Naive thymus-derived CD8-positive, alpha-beta T cell (primary cell): ENCODE measurements at places on chromosomes 5 and 9.

DNA sequence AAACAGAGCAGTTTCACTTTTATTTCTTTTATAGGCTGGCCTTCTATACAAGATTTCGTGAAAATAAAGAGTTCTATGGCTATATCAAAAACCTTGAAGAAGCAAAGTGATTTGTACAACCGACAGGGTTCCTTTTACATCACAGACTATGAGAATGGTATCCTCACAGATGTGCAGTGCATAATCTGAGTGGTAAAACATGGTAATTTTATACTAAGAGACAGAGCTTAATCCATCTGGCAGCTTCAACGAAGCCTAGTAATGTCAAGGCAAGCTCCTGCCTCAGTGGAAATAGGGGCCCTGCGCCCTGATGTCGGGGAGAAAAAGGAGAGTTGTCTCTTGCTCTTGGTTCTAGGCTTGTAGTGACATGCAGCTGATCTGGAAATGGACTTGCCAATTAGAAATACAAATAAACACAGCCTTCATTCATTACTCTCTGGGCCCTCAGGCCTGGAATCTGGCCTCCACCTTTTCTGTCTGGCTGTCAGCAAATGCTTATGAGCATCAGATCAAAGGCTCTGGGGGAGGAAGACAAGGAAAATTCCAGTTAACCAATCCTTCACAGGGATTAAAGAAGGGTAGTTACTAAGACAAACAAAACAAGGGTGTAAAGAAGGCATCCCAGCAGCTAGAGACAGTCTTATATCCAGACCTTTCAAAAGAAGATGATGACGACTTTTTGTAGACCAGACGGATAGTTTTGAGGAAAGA is 33.6 kb upstream of the TRIM32 start:
- no peak for DNase-seq

DNA sequence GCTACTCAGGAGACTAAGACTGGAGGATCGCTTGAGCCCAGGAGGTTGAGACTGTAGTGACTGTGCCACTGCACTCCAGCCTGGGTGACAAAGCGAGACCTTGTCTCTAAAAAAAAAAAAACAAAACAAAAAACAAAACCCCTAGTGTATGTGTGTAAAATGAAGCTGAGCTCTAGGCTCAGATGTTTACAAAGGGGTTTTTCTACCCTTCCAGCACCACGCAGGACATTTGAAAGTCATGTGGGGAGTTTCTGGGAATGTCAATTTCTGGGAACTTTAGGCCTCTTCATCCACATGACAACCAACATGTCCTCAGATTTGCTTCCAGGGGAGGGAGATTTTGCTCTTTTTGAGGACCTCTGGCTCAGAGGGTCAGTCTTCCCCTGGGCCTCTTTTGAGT is 42.4 kb upstream of the AIF1L start:
- DNase-seq, result no peak

- DNase-seq, result no peak
Observed at GRCh38 chr5:171569065-171569712, 149.7 kb downstream of the FGF18 start.

DNA sequence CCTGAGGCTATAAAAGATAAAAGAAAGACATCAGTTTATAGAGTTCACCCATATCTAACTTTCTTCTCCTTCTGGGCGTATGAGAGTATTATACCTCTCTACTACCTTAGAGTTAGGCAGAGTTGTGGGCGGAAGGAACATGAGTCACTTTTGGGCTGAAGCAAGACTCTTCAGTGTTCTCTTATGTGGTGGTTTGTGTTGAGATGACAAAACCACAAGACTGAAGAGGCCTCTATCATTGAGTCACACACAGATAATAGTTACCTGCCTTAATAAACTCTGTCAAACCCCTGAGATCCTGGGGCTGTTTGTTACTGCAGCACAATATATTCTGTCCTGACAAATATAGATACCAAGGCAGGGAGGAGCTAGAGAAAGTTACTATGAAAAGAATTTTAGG is 184.2 kb downstream of the EFNA5 start:
- DNase-seq, result no peak

GRCh38 chr9:133627341-133627740 is 8.8 kb upstream of the DBH start:
- no peak for DNase-seq

- DNase-seq, result no peak
Observed at GRCh38 chr9:107940616-107941595, 451.3 kb upstream of the KLF4 start.

DNA sequence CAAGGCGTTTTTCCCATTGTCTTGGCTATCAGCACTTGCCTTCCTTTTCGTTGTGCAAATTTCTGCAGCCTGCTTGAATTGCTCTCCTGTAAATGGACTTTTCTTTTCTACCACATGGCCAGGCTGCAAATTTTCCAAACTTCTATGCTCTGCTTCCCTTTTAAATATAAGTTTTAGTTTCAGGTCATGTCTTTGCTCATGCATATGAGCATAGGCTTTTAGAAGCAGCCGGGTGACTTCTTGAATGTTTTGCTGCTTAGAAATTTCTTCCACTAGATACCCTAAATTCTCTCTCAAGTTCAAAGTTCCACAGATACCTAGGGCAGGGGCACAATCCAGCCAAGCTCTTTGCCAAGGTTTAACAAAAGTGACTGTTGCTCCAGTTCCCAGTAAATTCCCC is 22.4 kb upstream of the PTPDC1 start:
- DNase-seq, result no peak

- no peak for DNase-seq
Observed at GRCh38 chr9:3903906-3904305, 378.1 kb upstream of the RFX3 start.

DNA sequence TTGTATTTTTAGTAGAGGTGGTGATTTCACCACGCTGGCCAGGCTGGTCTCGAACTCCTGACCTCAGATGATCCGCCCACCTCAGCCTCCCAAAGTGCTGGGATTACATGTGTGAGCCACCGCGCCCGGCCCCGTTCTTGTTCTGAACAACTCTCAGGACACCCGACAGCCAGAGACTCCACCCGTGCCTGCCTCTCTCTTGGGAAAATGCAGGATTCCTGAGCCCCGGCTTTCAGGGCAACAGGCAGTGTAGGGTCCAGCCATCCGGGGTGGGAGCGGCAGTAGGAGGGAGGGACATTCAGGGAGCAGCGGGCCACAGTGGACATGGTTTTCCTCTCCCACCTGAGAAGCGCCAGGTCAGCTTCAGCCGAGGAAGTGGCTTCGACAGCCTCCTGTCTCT is 34.4 kb downstream of the NCS1 start:
- no peak for DNase-seq

GRCh38 chr5:35138232-35138631 is 90.5 kb upstream of the AGXT2 start:
- DNase-seq, result no peak

DNA sequence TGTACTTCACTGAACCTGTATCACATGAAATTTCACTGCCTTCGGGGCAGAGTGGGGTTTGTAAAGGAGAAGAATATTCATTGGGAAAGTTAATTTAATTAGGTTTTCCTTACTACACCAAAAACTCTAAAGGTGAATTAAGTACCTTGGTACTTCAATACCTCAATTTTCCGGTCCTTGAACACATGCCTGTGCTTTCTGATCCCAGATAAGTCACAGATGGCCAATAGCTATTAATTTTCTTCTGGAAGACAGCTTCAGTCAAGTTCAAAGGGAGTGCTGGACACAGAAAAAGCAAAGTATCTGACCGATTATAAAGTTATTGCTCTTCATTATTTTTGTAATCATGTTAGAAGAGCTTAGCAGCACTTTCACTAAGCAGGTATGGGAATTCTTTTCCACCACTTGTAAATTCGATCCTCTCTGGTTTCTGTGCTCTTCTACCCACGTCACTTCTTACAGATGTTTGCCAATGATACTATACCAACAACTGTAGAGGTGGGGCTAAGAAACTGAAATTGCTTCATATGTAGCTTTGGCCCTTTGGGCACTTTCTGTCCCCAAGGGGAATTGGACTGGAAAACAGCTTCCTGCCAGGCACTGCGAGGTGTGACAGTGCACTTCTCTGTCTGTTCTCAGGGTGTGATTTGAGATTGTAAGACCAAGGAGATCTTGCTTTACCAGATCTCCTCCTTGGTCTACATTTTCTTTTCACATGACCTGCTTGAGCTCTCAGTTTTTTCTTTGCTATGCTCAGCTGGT is 164.0 kb downstream of the CCDC192 start:
- no peak for DNase-seq

GRCh38 chr5:142984525-142984924 is 214.3 kb downstream of the ARHGAP26 start:
- no peak for DNase-seq

GRCh38 chr9:109164042-109164441 is 3.0 kb downstream of the FRRS1L start:
- no peak for DNase-seq

- no peak for DNase-seq
Observed at GRCh38 chr5:74257060-74257527, 383.4 kb downstream of the ENC1 start.

DNA sequence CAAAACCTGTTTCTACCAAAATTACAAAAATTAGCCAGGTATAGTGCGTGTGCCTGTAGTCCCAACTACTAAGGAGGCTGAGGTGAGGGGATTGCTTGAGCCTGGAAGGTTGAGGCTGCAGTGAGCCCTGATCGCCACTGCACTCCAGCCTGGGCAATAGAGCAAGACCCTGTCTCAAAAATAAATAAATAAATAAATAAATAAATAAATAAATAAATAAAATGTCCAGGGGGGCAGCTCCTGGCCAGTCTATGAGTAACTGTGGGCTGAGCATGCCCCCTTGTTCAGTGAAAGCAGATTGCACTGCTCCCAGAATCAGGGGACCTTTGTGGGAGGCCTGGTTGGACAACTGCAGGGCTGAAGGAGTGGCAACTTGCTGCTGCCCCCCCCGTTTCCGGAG is 62.7 kb downstream of the PDE6A start:
- DNase-seq, result no peak

DNA sequence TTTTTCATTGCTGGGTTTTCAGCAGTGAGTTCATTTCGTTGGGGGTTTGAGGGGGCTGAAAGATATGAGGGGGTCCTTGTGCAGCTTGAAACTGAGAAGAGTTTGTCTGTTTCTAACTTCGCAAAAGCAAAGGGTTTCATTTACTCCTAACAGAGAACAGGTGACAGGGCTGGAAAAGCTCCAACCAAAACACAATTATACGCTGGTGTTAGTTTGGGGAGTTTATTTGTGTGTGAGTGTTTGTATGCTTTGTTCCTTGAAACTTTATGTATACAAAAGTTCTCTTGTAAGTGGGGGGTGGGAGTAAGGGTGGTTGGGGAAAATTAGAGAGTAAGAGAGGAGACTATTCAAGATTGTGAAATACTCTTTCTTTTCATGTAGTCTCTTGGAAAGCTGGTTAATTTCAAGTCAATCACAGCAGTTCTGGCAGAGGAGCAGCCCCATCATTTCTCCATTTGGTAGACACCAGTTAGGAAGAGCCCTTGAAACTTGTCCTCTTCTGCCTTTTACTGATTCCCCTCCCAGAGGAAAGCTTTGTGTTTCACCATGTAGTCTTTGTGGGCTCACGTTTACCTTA is 881 bp downstream of the TNFAIP8 start:
- no peak for DNase-seq

DNA sequence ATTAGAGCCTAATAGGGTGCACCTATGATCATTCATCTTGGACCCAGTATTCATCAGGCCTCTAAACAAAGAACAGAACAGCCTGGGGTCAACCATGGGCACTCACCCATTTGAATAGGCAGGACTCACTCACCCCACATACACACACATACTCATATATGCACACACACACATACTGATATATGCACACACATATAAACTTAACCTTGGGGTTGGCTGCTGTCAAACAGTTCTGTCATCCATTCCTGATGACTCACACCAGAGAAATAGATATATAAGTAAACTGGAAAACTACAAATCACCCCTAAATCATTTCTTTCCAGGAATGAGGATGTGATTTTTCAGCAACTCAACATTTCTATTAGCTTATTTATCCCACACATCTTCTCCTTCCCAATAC is 51.3 kb downstream of the ARL15 start:
- DNase-seq, result no peak

DNA sequence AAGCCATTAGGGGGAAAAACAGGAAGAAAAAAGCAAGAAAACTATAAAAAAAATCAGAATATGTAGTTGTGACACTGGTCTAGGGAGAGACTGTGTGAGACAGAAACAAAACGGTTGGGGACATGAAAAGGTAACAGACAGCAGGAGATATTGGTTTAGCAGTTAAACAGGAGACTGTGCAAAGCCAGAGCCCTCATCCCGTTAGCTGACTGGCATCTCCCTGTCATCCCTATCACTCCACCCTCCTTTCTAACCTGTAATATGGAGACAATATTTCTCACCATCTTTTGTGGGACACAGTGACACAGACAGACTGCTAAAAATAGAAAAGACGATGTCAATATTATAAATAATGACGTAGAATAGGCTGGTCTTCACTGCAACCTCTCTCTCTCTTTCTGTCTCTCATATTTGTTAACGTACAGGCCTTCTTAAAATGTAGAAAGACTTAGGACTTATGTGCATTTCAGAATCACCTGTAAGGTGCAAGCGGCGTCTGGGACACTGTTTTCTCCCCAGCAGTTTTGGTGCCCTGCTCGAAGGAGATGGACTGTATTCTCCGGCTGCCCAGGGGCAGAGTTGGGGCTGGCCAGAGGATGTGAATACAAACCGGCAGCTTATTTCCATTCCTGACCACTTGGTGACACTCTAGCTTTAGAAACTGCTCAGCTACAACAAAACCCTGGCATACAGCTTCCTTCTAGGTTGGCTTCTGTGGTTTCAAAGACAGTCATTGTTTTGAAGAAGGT is 190.6 kb downstream of the MAT2B start:
- DNase-seq, result no peak

DNA sequence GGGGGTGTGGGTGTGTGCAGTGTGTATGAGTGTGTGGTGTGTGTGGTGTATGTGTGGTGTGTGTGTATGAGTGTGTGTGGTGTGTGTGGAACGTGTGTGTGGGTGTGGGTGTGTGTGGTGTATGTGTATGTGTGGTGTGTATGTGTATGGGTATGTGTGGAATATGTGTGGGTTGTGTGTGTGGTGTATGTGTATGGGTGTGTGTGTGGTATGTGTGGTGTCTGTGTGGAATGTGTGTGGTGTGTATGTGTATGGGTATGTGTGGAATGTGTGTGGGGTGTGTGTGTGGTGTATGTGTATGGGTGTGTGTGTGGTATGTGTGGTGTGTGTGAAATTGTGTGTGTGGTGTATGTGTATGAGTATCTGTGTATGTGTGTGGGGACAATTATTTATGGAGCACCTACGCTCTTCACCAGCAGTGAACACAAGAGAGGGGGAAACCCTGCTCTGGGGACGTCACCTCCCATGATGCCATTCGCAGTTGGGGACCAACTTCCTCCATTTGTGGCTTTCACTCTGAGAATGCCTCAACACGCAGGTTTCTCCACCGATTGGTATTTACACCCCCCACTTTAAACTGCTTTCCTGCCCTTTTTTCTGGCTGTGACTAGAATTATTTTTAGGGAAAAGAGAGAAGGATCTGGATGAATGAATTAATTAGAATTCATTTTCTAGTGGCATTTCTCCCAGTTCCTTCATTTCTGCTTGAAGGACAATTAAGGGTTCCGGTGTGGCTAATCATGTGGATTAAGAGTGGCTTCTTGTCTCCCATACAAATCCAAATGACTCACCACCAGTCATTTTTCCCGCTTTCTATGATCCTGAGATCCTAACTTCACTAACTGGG is 238.1 kb downstream of the ROR2 start:
- DNase-seq, result peak; percentile 79
